ENCODE measurements at places on chromosomes 16 and 17.
A peak's percentile ranks its signal among the peaks of the same experiment; 100 is the strongest.

DNA sequence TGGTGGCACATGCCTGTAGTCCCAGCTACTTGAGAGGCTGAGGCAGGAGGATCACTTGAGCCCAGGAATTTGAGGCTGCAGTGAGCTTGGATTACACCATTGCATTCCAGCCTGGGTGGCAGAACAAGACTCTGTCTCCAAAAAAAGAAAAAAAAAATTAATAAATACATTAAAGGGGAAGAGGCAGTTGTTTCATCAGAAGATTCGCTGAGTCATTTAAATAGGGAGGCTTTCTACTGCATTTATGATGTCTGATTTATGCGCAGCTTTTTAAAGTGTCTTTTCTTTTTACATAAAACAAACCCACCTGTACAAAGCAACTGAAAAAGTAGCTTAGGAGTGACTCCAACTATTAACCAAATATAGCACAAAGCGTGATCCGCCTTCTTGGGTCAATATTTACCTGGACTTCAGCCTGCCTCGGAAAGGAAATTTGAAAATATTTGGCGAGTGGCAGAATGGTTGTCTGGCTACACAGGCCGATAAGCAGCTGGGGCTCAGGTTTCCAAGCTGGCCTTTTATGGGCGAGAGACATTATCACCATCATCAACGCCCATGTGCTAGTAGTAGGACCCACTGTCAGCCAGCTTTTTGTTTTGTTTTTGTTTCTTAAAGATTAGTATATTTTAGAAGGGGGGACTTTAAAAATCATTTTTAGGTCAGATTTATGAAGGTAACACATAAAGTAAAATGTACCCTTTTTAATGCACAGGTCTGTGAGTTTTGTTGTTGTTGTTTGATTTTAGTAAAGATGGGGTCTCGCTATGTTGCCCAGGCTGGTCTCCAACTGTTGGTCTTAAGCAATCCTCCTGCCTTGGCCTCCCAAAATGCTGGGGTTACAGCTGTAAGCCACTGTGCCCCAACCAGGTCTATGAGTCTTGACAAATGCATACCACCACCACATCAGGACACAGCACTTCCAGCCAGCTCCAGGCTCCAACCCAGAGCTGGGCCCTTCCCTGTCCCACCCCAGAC lies 42.5 kb upstream of the RASD1 start:
- DNase-seq = no peak

DNA sequence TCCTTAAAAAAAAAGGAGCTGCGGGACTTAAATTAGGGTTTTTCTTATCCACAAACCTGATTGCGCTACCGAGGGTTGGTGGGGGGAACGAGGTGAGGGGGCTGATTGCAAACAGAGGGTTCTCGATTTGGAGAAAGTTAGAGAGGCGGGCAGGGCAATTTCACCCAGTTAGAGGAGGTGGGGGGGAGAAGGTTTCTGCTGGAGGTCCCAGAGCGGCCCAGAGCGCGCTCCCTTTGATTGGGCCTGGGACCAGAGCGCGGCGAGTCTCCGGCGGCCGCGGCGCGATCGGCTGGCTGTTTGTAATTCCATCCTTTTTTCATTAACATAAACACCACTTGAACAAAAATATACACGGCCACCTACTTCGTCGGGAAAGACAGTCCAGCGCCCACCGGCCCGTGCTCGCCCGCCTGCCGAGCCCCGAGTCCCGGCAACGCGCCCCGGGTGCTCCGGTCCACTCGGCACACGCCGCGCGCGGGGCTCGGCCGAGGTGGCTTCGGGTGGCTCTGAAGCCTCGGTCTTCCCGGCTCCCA lies 13.3 kb upstream of the FOXF1 start:
- no peak for DNase-seq

DNA sequence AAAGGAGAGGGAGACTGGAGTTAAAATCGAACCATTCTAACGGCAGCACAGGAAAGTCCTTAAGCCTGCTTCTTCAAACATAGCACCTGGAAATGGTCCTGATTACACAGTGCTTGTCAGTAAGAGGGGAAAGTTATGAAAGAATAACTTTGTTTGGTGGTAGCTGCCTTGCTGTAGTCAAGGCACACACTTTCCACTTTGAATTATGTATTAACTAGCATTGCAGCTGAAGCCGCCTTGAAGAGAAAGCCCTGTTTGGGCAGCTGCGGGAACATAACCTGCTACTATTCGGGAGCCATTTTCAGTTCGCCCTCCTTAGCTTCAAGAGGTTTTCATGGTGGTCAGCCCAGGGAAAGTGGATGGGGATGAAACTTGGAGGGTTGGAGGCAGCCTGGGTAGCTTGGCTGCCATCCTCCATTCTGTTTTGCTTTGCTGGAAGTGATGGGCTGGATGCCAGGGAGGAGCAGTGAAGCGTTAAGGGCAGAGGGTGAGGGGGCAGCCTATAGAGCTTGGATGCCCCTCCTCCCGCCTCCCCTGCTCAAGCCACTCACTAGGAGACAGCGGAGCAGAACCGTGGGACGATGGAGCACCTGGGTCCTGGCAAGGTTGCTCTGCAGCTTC lies 5.3 kb upstream of the HAS3 start:
- DNase-seq = no peak

DNA sequence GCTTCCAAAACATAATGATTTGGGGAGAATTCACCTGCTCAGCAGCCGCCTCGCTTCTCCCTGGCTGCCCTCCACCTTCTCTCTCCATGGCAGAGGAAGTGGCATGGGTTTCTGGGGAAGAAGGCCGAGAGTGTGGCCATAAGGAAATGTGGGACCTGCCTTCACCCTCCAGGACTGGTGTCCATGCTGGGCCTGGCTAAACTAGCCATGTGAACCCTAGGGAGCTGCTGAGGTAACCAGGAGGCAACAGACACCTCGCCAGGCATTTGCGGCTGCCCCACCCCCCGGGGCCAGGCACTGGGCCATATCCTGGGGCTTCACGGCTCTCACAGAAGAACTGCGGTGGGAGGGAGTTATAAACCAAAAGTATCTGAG lies 9.9 kb upstream of the CMTM4 start:
- DNase-seq = no peak

DNA sequence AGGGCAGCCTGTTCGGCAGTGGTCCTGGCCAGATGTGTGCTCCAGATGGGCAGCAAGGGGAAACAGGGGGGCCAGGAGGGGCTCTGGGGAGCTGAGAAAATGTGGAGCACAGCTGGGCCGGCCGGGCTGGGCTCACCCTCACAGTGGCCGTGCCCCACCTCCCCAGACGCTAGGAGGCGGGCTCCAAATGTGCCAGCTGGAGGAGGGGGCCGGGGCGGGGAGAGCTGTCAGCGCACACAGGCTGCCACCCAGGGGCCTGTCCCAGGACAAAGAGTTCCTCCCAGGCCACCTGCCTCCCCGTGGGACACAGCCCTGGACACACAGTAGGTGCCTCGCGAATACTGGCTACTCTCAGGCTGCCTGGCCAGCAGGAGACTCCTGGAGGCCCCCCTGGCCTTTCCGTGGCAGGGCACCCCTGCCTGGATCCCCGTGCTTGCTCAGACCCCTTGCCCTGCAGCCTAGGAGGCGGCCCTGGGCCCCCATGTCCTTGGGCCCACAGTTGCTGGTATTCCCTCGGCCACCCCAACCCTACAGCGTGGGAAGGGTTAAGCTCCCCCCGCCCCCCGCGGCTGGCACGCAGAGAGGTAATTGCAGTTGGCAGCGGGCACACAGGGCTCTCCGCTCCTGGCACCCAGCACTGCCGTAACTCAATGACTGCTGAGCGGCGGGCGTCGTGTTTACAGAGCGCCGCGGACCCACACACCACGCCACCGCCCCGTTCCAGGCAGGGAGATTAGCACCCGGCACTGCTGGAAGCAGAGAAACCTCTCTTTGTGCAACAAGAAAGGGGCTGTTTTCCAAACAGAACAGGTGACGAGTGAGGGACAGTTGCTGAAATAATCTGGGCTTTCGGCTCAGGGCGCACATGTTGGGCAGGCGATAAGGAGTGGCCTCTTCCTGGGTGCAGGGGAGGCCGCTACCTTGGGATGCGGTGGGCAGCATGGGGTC lies 32.2 kb downstream of the BAHCC1 start:
- no peak for DNase-seq

- DNase-seq = no peak
These were observed 44.0 kb downstream of the SDK2 start for GRCh38 chr17:73600103-73600871.

GRCh38 chr16:20401475-20402016 lies 3.0 kb downstream of the PDILT start:
- DNase-seq = no peak

- no peak for DNase-seq
These were observed 96.7 kb downstream of the SOCS1 start for GRCh38 chr16:11159282-11159681.

GRCh38 chr17:32551186-32551955 lies 64.6 kb downstream of the CDK5R1 start:
- no peak for DNase-seq

DNA sequence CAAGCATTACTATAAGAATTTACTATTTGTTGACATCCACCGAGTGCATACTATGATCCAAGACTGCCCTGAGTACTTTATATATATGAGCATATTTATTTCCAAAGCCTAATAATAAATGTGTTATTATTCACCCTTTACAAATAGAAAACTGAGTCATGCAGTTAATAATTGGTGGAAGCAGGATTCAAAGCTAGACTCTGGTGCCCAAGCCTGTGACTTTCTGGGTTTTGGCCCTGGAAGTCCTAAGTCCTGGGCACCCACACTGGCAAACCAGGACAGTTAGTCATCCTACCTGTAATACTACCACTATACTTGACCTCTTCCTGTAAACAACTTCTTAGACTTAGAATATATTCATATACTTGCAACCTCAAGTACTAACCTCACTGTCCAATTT lies 257.4 kb upstream of the IRX5 start:
- DNase-seq = no peak

- DNase-seq = peak; percentile 47
These were observed 1.2 kb downstream of the TMC6 start for GRCh38 chr17:78127239-78127887.

DNA sequence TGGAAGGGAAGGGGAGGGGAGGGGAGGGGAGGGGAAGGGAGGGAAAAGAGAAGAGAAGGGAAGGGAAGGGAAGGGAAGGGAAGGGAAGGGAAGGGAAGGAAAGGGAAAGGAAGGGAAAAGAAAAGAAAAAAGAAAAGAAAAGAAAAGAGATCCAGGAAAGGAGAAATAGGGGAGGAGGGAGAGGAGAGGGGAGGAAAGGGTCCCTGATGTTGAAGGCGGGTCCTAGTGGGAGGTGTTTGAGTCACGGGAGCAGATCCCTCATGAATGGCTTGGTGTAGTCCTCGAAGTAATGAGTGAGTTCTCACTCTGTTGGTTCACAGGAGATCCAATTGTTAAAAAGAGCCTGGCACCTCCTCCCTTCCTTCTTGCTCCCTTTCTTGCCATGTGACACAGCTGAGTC lies 6.9 kb upstream of the USP31 start:
- no peak for DNase-seq

- DNase-seq = peak; percentile 18
These were observed 11.4 kb upstream of the MRPS23 start for GRCh38 chr17:57861000-57861789.

DNA sequence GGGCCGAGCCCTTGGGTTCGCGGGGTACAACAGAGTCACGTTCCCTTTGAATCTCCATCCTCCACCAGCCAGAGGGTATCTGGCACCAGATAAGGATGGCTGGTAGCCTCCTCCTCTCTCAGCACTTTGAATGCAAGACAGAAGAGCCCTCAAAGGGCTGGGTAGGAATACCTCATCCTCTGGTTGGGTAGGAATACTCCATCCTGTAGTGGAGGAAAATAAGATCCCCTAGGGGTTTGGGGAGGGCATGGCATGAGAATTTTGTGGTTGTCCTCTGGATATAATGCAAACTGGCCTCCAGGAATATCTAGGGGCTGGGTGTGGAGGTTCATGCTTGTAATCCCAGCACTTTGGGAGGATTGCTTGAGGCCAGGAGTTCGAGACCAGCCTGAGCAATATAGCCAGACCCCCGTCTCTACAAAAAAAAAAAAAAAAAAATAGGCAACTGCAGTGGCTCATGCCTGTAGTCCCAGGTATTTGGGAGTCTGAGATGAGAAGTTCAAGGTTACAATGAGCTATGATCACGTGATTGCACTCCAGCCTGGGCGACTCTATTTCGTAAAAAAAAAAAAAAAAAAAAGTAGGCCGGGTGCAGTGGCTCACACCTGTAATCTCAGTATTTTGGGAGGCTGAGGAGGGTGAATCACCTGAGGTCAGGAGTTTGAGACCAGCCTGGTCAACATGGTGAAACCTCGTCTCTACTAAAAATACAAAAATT lies 2.7 kb downstream of the IGFBP4 start:
- DNase-seq = no peak

GRCh38 chr17:13359774-13360173 lies 242.0 kb downstream of the HS3ST3A1 start:
- no peak for DNase-seq

DNA sequence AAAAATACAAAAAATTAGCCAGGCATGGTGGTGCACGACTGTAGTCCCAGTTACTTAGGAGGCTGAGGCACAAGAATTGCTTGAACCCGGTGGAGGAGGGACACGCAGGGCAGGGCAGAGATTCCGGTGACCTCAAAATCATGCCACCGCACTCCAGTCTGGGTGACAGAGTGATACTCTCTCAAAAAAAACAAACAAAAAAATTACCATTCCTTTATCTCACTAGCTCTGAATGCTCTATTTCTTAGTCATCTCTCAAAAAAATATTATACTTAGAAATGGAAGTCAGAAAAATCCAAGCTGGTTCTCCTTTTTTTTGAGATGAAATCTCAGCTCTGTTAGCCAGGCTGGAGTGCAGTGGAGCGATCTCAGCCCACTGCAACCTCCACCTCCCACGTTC lies 40.8 kb downstream of the SPOP start:
- no peak for DNase-seq

DNA sequence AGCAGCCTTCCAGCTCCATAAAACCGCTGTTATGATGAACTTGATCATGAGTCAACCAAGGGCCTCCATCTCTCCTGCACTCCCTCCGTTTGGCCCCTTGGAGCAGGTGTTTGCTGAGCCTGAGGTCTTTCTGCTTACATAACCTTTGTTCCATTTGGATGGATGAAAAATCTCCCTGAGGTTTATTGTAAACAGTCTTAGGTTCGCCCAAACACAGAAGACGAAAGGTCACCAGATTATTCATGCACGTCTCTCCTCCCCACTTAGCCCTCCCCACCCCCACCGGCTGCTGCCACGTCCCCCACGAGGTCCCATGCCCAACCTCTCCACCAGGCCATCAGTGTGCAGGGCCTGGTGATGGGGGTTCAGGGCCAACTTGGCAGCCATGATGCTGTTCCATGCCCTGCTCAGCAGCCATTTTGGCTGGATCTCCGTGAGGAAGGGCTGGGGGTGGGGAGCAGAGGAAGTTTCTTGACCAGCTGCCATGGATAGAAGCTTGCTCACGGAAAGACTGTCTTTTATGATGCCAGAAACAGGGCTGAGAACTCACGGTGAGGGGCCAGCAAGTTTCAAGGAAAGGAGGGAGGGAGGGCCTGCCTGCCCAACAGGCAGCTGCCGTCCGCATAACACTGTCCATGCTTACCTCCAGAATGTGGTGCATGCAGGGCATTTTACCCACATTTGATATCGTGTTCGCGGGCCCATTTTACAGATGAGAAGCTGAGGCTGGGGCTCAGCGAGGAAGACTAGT lies 47.8 kb upstream of the FOXF1 start:
- DNase-seq = no peak

GRCh38 chr16:65336160-65336559 lies 214.3 kb upstream of the CDH11 start:
- no peak for DNase-seq
